ENCODE measurements at places on chromosomes 2 and 18. TPM values are rescaled to one million over a fixed set of nuclear protein-coding genes. Genes with fewer than 3 reads are reported as not detected.

DNA sequence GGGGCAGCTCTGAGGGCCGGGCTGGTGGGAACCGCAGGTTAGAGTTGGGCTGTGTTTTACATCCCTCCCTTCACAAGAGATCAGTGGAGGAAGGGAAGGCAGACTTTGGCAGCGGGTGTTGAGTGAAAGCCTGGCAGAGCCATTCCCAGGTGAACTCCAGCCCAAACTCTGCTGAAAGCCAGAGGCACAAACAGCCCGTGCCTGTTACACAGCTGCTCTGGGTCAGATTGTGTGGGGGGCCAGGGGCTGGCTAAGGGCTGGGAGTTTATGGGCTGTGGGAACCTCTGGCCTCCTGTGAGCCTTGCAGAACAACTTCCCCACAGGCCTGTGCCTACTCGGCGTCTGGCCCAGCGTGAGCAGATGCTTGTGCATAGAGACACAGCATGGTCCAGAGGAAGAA, 286.8 kb downstream of the CLIP4 start:
- DNase-seq: no peak
- H3K27ac ChIP-seq: no peak overlapping the region
- H3K27me3 ChIP-seq: peaks cover 11% of the 10 kb centered on the region
- no peak overlapping the region for H3K4me3 ChIP-seq
- H3K36me3 ChIP-seq: no peaks in the 10 kb centered on the region

DNA sequence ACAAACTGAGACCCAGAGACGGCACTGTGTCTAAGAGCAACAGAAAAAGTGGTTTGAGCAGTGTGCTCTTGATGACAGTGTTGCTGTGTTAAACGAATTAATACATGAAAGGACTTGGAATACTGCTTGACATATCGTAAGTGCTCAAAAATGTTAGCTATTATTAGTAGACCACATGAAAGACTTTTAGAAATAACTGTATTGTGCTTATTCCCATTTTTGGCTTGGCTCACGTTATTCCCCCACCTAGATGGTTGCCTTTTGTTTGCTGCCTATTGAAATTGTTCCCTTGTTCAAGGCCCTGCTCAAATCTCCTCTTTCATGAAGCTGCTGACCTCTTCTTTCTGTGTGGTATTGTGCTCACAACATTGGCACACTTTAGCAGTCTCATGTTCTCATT, 27.8 kb upstream of the C2orf74 start:
- no peak overlapping the region for H3K27ac ChIP-seq
- no peaks in the 10 kb centered on the region for H3K4me1 ChIP-seq

GRCh38 chr18:44036501-44036900, 644.2 kb upstream of the SETBP1 start:
- no peaks in the 10 kb centered on the region for H3K36me3 ChIP-seq
- no peak for DNase-seq
- H3K4me3 ChIP-seq: no peak overlapping the region

- no peaks in the 10 kb centered on the region for H3K27me3 ChIP-seq
- no peak overlapping the region for H3K27ac ChIP-seq
- DNase-seq: no peak
- no peaks in the 10 kb centered on the region for H3K36me3 ChIP-seq
Measured at GRCh38 chr18:24103320-24104021, 35.4 kb upstream of the CABYR start.

DNA sequence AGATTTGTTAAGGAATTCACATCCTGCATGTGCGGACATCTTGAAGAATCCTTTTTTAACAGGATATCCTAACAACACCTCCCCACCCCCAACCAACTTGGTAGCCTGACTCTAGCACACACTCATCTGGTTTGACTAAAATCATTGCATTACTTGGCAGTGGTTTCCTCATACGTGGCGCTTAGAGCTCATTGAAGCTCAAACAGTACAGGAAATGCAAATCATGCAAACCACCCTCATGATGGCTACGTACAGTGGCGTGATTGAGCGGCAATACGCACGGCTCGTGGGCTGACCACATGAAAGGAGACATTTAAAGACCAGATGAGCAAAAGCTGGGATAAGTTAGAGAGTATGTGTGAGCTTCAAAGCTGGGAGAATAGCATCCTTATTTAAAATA, 336.2 kb downstream of the ZEB2 start:
- H3K4me3 ChIP-seq: no peak overlapping the region
- no peak overlapping the region for H3K27ac ChIP-seq
- H3K4me1 ChIP-seq: no peaks in the 10 kb centered on the region
- H3K27me3 ChIP-seq: no peaks in the 10 kb centered on the region
- no peak for DNase-seq

DNA sequence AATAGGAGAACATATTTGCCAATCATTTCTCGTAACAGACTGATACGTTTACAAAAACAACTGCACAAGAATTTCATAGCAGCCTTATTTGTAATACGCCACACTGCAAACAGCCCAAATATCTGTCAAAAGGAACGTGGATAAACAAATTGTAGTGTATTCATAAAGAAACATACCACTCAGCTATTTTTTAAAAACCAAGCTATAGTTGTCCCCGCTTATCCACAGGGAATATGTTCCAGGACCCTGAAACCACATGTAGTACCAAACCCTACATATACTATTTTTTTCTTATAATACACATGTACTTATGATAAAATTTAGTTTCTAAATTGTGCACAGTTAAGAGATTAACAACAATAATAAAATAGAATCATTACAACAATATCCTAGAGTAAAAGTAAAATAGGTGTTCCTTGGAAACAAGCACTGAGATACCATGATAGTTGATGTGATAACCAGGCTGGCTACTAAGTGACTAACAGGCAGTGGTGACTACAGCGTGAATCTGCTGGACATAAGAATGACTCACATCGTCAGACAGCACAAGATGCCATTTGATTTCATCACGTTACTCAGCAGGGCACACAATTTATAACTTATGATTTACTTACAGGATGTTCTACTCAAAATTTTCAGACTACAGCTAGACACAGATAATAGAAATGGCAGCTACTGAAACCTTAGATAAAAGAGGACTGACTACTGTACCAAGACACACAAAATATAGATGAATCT, 367.4 kb downstream of the NCKAP5 start:
- peak overlapping the region; percentile 88 for H3K27ac ChIP-seq
- peak; percentile 61 for DNase-seq
- no peaks in the 10 kb centered on the region for H3K27me3 ChIP-seq
- peaks cover 15% of the 10 kb centered on the region for H3K4me1 ChIP-seq
- H3K36me3 ChIP-seq: no peaks in the 10 kb centered on the region

- H3K27ac ChIP-seq: no peak overlapping the region
- H3K36me3 ChIP-seq: peaks cover 20% of the 10 kb centered on the region
- DNase-seq: no peak
- peaks cover 22% of the 10 kb centered on the region for H3K4me1 ChIP-seq
Measured at GRCh38 chr2:160287476-160287875, 87.4 kb upstream of the ITGB6 start.

DNA sequence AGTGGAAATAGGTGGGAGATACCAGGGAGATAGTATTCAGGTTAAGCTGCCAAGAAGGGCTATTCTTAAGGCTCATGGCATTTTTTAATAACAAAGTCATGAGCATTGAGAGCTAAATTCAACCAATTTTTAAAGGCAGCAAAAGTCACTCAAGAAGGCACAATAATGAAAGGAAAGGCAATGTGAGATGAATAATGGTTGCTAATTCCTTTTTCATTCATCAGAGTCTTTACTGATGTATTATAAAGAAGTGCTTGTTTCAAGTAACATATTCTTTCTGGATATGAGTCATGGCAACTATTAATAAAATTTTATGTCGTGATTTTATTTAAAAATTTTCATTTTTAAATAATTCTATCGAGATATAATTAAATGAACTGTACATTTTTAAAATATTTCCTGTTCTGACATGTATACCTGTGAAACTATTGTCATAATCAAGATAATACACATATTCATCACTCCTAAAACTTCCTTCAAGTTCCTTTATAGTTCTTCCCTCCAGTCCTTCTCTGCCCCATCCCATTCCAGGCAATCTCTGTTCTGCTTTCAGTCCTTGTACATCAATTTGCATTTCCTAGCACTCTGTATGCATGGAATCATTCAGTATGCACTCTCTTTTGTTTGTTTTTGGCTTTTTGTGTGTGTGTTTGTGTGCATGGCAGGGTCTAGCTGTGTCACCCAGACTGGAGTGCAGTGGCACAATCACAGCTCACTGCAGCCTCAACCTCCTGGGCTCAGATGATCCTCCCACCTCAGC, 40.8 kb downstream of the VWC2L start:
- H3K27me3 ChIP-seq: no peaks in the 10 kb centered on the region
- no peak for DNase-seq
- H3K4me1 ChIP-seq: no peaks in the 10 kb centered on the region
- H3K4me3 ChIP-seq: no peak overlapping the region

DNA sequence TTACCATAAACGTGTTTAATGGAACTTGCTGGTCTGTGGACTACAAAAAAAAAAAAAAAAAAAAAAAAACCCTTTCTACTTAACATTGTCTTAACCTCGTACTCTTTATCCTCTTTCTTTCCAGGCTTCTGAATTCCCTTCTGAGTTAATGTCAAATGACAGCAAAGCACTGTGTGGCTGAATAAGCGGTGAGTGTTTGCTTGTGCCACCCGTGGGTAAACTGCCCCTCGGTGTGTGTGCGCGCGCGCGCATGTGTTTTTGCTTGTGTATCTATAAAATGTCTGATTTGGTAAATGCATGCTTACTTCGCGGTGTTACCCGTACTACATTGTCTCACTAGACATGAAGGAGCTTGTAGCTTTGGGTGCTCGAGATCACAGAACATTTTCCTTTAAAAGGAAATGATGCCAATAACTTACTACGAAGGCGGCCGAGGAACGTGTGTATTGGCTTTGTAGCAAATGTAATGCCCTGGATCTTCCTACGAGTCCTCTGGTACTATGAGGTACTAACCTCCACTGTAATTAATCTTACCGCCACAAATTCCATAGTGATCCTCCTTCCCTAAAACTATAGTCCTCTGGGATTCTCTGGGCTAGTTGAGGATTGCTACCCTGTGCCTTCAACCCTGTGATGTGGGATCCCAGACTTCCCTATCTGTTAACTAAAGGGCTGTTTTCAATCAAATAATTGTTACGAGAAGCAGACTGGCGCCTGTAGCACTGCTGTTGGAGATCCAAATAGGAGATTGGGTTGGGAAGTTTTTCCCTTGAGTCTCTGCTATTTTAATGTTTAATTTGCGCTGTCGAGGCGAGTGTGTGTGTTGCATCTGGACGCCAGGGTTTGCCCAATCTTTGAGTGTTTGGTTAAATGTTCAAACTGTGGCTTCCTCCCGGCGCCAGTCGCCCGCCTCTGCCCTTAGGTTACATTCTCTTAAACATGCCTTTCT, 1.1 kb downstream of the ID2 start:
- H3K27ac ChIP-seq: no peak overlapping the region
- H3K4me1 ChIP-seq: peaks cover 28% of the 10 kb centered on the region
- H3K4me3 ChIP-seq: peak overlapping the region; percentile 79

DNA sequence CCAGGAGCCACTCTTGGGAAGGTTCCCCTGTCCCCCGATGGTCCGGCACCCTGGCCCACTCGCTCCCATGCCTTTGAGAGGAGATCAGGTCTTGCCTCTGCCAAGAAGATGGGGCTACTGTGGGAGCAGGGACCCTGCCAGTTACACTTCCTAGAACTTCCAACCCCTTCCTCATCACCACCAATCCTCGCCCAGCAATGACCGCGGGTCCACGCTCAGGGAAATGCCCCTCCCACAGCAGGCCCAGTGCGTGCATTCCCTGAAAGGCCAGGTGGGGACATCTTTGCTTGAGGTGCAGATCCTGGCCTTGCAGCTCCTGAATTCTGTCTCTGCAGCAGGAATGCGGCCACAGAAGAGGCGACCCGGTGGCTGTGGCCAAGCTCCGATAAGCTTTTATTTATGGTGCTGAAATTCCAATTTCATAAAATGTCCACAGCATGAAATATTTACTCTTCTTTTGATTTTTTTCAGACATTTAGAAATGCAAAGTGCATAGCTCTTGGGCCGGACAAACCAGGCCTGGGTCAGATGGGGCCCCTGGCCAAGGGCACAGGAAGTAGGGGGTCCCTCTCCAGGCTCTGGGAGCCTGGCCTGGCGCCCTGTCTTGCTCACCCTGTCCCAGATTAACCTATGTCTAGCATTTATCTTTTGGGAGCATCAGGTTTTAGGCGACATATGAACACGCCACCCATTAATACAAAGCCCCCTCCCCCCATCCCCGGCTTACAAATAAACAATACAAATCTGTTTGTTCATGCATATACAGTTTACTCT, 29.8 kb downstream of the PXDN start:
- no peaks in the 10 kb centered on the region for H3K36me3 ChIP-seq
- H3K27ac ChIP-seq: no peak overlapping the region
- no peak overlapping the region for H3K4me3 ChIP-seq
- H3K4me1 ChIP-seq: peaks cover 16% of the 10 kb centered on the region
- no peaks in the 10 kb centered on the region for H3K27me3 ChIP-seq
- DNase-seq: no peak

HOXD4 gene
- polyA plus RNA-seq: not detected

ABCA12 gene
- polyA plus RNA-seq: 6.0 TPM

NT5C1B gene
- polyA plus RNA-seq: not detected

TTC31 gene
- polyA plus RNA-seq: 18.2 TPM

CERS6 gene
- polyA plus RNA-seq: 19.5 TPM

Measured in keratinocyte (primary cell).